Osteoblast (primary cell): ENCODE measurements at places on chromosomes 11 and 22. TPM values are rescaled to one million over a fixed set of nuclear protein-coding genes. Genes with fewer than 3 reads are reported as not detected.

- H3K36me3 ChIP-seq, result no peaks in the 10 kb centered on the region
- no peak overlapping the region for H3K27ac ChIP-seq
- H3K4me3 ChIP-seq, result no peak overlapping the region
- no peak for DNase-seq
Observed at GRCh38 chr22:27976586-27976985, 57.5 kb upstream of the PITPNB start.

GRCh38 chr11:1943977-1944376, 3.2 kb upstream of the MRPL23 start:
- H3K36me3 ChIP-seq, result no peaks in the 10 kb centered on the region

DNA sequence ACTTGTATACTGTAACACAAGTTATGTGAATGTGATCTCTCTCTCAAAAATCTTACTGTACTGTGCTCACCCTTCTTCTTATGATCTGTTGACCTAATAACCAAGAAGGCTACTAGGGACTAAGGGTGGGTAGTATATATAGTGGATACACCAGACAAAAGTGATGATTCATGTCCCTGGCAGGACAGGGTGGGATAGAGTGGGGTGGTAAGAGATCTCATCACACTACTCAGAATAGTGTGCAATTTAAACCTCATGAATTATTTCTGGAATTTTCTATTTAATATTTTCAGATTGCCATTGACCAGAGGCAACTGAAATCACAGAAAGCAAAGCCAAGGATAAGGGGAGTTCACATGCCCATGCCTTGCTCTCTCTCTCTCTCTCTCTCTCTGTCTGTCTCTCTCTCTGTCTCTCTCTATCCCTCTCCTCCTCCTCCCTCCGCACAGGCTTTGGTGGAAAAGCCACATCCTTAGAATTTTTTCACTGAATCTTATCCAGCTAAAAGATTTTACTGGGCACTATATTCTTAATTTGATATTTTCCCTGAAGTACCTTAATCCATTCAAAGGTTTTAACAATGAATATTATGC, 12.0 kb upstream of the STK33 start:
- H3K27ac ChIP-seq, result no peak overlapping the region
- H3K4me1 ChIP-seq, result peaks cover 13% of the 10 kb centered on the region
- H3K27me3 ChIP-seq, result no peaks in the 10 kb centered on the region
- no peak for DNase-seq

DNA sequence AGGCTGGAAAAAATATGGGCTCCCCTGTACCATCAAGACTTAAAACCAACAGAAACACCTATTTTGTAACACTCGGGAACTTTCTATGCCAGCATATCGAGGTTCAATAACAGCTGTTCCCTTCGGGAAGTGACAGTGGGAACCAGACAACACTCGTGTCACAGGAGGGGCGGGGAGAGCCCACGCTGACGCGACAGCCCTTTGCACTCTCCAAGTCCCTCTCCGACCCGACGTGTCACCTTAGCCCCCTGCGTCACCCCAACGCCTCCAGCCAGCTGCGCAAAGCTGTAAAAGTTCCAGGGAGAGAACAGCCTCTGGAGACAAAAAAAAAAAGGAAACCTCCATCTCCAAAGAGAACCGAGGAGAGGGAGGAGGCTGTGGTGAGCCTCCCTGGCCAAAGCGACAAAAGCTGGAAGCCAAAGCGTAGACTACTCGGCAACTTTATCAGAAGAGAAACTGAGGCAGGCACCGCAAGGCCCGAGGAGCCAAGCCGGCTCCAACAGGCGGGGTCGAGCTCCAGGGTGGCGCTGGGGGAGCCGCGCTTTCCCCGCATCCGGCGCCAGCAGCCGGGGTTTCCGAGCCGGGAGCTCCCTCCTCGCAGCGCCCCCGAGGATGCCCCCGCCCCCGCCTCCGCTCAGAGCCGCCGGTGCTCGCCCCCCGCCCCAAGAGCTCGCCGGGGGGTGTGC, 751 bp downstream of the ARFGAP3 start:
- peaks cover 6% of the 10 kb centered on the region for H3K36me3 ChIP-seq
- peaks cover 12% of the 10 kb centered on the region for H3K4me1 ChIP-seq
- H3K27me3 ChIP-seq, result no peaks in the 10 kb centered on the region
- H3K27ac ChIP-seq, result peak overlapping the region; percentile 83
- peak; percentile 72 for DNase-seq

- H3K4me1 ChIP-seq, result peaks cover 14% of the 10 kb centered on the region
- DNase-seq, result no peak
- H3K27me3 ChIP-seq, result no peaks in the 10 kb centered on the region
- no peak overlapping the region for H3K4me3 ChIP-seq
- peak overlapping the region; percentile 77 for H3K27ac ChIP-seq
Observed at GRCh38 chr11:132471466-132471865, 1060.8 kb downstream of the OPCML start.

GRCh38 chr11:83493917-83494316, 207.8 kb upstream of the CCDC90B start:
- H3K27me3 ChIP-seq, result no peaks in the 10 kb centered on the region
- H3K36me3 ChIP-seq, result no peaks in the 10 kb centered on the region
- H3K27ac ChIP-seq, result no peak overlapping the region
- no peak for DNase-seq
- no peak overlapping the region for H3K4me3 ChIP-seq

- H3K4me3 ChIP-seq, result no peak overlapping the region
- no peaks in the 10 kb centered on the region for H3K4me1 ChIP-seq
- no peaks in the 10 kb centered on the region for H3K36me3 ChIP-seq
- no peak for DNase-seq
- H3K27me3 ChIP-seq, result peaks cover 2% of the 10 kb centered on the region
- no peak overlapping the region for H3K27ac ChIP-seq
Observed at GRCh38 chr11:1375161-1375954, 14.4 kb upstream of the BRSK2 start.

GRCh38 chr11:118806400-118806799, 15.4 kb upstream of the DDX6 start:
- no peaks in the 10 kb centered on the region for H3K4me1 ChIP-seq
- H3K4me3 ChIP-seq, result no peak overlapping the region

DNA sequence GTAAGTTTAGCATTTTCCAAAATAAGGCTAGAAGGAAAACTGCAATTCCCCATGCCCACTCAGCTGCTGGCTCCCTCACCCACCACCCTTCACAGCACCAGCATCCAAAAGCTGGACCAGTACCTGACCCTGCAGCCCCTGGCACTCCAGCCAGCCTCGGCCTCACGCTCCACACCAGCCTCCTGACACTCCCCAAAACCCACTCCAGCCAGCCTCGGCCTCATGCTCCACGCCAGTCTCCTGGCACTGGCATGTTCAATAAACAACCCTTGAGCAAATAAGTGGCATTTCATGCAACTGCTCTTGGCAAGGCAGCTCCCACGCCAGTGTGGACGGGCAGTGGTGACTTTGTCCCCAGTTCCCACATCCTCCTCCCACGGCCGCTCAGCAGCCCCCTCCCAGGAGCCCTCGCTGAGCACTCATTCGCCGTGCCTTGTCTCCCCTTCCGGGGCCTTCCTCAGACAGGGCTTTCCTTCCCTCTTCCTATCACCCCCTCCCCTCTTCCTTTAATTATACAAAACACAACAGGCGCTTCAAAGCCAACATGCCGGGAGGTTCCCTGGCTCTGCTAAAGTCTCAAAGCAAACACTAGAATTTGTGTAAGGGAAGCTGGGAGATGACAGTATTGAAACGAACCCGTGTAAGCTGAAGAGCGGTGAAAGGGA, 6.8 kb downstream of the TOLLIP start:
- no peaks in the 10 kb centered on the region for H3K27me3 ChIP-seq
- H3K4me3 ChIP-seq, result no peak overlapping the region
- peak; percentile 37 for DNase-seq

DNA sequence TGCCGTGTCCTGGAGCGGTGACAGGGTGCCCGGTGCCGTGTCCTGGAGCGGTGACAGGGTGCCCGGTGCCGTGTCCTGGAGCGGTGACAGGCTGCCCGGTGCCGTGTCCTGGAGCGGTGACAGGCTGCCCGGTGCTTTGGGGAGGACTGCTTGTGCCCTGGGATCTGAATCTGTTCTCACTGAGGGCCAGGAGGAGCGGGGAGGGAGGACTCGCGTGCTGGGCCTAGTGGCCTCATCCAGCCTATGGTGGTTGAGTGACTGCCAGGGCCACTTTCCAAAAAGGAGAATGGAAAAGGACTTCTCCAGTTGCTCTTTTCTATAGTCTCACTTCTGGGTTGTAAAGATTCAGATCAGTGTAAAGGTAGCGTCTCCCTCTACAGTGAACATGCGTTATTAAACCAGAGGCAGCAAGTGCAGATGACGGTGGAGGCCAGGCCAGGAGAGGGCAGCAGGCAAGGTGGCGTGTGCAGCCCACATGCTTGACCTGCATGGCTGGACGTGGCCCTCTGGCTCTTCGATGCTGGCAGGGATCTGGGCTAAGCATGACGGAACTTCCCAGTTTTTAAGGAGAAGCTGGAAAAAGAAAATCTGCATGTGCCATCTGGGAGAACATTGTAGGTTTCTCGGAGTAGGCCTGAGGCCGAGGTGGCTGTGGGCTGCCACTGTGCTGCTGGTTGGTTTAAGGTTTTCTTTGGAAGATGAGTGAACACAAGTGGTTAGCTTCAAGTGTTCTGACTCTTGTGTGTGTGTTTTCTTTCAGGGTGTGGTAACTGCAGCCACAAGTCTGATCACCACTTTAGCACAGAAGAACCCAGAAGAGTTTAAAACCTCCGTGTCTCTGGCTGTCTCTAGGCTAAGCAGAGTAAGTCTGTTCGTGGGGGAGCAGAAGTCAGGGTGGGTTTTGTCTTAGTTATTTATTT, 55.0 kb downstream of the AP2A2 start:
- H3K27me3 ChIP-seq, result no peaks in the 10 kb centered on the region
- peaks cover 3% of the 10 kb centered on the region for H3K4me1 ChIP-seq
- peak; percentile 97 for DNase-seq
- peaks cover 25% of the 10 kb centered on the region for H3K36me3 ChIP-seq

GRCh38 chr11:44563711-44564110, 1.8 kb upstream of the CD82 start:
- H3K4me3 ChIP-seq, result peak overlapping the region; percentile 70
- peaks cover 43% of the 10 kb centered on the region for H3K4me1 ChIP-seq
- peak overlapping the region; percentile 99 for H3K27ac ChIP-seq
- H3K36me3 ChIP-seq, result no peaks in the 10 kb centered on the region
- no peaks in the 10 kb centered on the region for H3K27me3 ChIP-seq
- peak; percentile 87 for DNase-seq

MMP3 gene
- 1.8 and 5.1 TPM in 2 replicates for total RNA-seq

RASL10A gene
- total RNA-seq, result not detected in 2 replicates

PANX2 gene
- total RNA-seq, result under 0.01 and 0.29 TPM in 2 replicates
